ENCODE measurements at places on chromosomes 12 and 14.

GRCh38 chr12:3661028-3661427 is 91.9 kb downstream of the CRACR2A start:
- no peak for DNase-seq

DNA sequence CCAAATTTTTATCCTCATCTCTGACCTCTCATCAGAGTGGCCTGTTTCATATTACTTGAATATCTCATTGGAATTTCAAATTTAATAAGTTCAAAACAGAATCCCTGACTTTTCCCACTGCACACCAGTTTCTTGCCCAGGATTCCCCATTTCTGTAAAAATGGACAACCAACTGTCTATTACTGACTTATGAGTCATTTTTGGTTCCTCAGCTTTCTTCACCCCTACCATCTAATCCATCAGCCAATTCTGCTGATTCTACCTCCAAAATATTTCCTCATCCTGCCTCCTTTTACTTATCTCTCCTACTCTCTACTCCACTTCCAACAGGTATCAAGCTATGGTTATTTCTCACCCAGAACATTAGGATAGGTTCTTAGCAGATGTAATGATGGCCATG is 44.2 kb downstream of the TMX1 start:
- no peak for DNase-seq

- DNase-seq = no peak
These were observed 7.3 kb upstream of the RESF1 start for GRCh38 chr12:31951939-31952338.

- no peak for DNase-seq
These were observed 86.8 kb upstream of the HIF1A start for GRCh38 chr14:61608245-61609165.

DNA sequence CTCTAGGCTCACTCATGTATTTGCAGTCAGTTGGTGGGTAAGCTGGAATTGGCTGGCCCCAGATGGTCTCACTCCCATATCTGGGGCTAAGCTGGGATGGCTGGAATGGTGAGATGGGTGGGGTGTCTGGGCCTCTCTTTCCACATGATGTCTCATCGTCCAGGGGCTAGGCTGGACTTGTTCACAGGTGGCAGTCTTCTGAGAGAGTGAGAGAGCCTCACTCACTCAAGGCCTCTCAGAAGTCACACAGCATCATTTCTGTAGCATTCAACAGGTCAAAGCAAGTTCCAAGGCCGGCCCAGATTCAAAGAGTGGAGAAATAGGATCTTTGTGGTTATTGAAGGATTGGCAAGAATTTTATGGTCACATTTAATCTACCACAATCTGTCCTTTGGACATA is 102.7 kb downstream of the UNC79 start:
- no peak for DNase-seq

- DNase-seq = no peak
These were observed 12.4 kb downstream of the EIF2B1 start for GRCh38 chr12:123621101-123621500.

GRCh38 chr14:68603533-68604360 is 189.1 kb downstream of the ZFP36L1 start:
- DNase-seq = no peak

GRCh38 chr12:54292083-54292930 is 8.5 kb downstream of the NFE2 start:
- no peak for DNase-seq

GRCh38 chr12:71626768-71627167 is 36.9 kb downstream of the ZFC3H1 start:
- no peak for DNase-seq

GRCh38 chr12:91406920-91407341 is 224.3 kb upstream of the DCN start:
- no peak for DNase-seq

- no peak for DNase-seq
These were observed 295.9 kb downstream of the FOXG1 start for GRCh38 chr14:29062466-29062865.

GRCh38 chr14:70785556-70785955 is 23.8 kb downstream of the MAP3K9 start:
- no peak for DNase-seq

DNA sequence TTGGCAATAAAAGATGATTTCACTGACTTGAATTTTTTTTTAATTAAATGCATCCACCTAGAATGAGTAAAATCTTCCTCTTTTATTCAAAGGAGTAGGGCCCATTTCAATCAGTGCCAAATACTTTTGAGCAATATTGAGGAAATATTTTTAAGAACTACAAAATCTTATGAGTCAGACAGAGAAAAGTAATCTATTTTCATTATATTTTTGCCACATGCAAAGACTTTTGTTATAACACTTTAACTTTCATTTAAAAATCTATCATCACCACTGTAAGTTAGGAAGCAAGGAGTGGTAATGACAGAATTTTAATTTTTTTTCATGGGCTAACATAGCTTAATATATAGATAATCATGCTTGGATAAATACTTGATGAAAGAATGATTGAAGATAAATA is 345.2 kb upstream of the KITLG start:
- no peak for DNase-seq

GRCh38 chr12:119149270-119149669 is 29.5 kb upstream of the HSPB8 start:
- DNase-seq = no peak

DNA sequence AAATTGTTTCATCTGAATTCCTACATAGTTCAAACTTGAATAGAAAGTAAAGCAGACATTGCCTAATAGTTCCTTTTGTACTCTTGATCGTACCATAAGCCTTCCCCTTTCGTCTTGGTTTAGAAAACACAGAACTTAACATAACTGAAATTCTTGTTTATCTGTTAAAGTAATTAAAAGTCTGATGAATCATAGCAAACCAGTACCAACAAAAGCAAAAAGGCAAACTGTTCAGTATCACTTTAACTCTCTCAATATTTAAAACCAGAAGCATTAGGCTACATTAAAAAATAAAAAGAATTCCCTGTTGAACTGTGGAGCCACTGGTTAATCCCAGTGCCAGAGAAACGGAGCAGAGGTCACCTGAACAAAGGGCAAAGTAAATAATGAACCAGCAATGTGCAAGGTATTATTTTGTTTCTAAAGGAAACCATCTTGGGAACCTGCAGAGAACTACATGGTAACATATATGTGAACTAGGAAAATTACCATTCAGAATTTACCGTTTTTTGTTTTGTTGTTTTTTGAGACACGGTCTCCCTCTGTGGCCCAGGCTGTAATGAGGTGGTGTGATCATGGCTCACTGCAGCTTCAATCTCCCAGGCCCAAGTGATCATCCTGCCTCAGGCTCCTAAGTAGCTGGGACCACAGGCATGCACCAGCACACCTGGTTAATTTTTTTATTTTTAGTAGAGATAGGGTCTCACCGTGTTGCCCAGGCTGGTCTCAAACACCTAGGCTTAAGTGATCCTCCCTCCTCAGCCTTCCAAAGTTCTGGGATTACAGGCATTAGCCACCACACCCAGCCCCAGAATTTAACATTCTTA is 17.1 kb upstream of the HIGD1C start:
- no peak for DNase-seq

GRCh38 chr14:60344751-60345150 is 95.7 kb downstream of the PPM1A start:
- no peak for DNase-seq

- no peak for DNase-seq
These were observed 52.9 kb downstream of the PPP4R4 start for GRCh38 chr14:94227029-94227428.

- no peak for DNase-seq
These were observed 6.2 kb downstream of the CMKLR1 start for GRCh38 chr12:108332791-108333382.

DNA sequence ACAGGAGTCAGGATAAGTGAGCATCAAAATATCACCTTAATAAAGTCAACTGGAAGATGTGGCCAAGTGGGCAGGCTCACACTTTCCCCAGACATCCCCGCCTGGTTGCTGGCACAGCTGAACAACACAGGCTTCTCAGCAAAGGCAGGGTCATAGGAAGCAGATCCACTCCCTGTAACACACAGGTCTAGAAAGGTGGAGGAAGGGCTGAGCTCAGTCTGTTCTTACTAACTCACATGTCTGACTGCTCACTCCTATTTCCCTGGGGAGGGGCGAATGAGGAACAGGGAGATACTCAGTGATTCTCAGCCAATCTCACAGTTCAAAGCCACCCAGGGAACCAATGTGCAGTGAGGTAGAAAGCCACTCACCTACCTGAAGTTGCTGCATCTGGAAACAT is 45.0 kb upstream of the AMN1 start:
- DNase-seq = no peak

DNA sequence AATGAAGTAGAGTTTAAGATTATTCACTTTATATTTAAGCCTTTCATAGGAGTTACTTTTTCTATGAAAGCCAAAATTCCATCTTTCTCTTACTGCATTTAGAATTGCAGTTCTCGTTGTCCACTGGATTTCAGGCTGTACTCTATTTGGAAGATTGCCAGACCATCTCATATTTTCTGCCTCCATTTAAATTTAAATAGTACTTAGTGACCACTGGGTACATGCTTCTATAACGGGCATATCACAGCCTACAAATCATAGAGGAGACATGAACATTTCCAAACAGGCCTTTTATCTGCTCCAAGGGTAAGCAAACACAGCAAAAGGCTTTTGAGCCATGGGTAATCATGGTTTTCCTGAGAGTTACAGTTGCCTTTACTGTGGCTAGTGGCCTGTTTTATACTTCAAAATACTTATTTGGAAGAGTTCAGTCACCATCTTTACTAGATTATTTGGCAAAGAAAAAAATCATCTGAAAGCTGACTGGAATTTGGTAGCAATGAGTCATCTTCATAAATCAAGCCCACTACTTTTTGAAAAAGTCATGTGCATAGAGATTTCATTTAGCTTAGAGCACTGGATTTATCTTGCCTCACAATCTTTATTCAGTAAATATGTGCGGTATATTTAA is 15.7 kb downstream of the ANO6 start:
- no peak for DNase-seq

- DNase-seq = no peak
These were observed 7.0 kb upstream of the ANO6 start for GRCh38 chr12:45208604-45209487.

- DNase-seq = no peak
These were observed 32.7 kb downstream of the MED6 start for GRCh38 chr14:70567791-70568190.

- no peak for DNase-seq
These were observed 63.1 kb upstream of the LIN7A start for GRCh38 chr12:81000831-81001230.

DNA sequence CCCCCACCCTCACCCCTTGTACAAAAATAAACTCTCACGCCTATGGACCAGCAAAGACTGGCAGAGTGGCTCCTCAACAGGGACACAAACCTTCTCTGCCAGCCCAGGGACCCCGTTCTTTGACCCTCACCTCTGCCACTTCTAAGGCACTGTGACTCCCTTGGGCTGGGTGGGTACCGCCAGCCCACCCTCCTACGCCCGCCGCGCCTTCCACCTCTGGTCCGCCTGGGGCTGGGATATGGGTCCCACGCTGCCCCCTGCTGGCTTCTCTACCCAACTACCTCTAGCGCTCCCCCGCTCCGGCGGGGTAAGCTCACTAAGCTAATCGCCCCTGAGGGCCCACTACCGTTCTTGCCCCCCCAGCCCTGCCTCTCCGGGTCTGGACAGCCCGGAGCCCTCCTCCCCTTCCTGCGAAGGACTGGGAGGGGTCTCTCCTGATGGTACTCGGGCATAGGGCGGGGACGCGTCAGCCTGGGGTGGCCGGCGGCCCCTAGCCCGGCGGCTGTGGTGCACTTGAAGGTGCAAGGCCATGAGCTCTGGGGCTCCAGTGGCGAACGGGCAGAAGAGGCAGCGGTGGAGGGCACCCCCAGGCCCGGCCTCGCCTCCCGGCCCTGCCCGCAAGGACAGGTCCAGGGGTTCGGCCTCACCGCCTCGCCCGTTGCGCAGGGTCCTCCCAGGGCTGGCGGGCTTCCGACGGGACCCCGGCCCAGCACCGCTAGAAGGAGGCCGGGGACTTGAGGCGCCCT is 8.1 kb downstream of the ZNF219 start:
- no peak for DNase-seq

GRCh38 chr12:115968211-115968610 is 309.3 kb downstream of the MED13L start:
- DNase-seq = no peak

DNA sequence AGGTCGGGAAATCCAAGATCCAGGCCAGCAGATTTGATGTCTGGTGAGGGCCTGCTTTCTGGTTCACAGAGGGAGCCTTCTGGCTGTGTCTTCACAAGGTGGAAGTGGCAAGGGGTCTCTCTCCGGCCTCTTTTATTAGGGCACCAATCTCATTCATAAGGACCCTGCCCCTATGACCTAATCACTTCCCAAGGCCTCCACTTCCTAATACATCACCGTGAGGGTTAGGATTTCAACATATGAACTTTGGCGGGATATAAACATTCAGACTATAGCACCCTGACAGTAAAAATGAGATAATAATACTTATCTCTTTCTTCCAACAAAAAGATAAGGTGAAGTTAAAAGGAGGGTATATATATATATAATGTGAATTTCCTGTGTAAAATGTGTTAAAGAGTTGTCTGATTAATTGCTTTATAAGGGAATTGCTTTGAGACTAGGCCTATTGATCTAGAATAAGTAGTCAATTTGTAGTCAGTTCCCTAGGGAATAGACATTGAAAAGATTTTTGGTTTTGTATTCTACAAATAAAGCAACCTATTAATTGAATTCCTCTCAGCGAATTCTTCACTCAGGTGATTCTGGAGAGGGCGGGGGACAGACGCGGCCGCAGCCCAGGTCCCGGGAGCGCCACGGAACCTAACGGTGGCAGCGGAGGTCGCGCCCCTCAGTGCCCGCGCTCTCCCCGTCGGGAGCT is 516 bp upstream of the LGALS3 start:
- DNase-seq = no peak

DNA sequence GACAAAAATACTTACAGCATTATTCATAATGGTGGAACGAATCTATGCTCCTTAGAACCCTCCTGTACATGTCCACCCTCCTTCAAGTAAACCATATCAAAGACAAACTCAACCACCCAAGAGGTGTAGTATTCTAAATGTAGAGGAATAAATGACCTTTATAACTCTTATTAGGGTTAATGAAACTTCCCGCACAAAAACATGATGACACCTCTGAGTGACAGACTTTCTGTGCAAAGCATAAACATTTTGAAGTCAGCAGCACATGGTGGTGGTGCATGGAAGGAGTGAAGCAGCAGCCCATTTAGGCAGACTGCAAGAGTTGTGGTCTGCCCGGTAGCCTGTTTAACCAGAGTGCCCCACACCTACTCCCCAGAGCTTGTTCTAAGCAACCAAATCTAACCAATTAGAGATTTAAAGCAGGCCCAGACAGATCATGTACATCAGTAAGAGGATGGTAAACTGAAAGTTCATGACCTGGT is 615 bp upstream of the ASB8 start:
- DNase-seq = no peak

DNA sequence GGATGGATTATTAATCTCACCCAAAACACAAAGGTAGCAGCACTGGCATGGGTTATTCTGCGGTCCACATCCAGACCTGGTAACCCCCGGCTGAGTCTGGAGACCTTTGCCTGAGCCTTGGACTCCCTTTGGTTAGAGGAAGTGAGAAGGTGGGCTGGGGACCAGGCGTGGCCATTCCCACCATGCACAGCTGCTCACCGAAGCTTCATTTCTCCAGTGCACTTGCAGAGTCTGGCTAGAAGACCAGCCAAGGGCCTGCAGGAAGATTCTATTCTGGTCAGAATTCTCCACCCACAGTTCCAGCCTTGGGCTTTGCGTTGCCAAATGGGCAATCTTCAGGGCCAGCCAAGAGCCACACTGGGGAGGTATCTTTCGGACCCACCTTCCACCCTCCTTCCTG is 73.0 kb downstream of the LGMN start:
- no peak for DNase-seq

- no peak for DNase-seq
These were observed 27.8 kb downstream of the MUCL1 start for GRCh38 chr12:54882079-54882478.

Data from stimulated activated CD8-positive, alpha-beta memory T cell treated with anti-CD3 and anti-CD28 coated beads, Interleukin-15, amount 100 ng/mL, for 4 hours (primary cell).